ENCODE measurements at places on chromosomes 7 and 10.

DNA sequence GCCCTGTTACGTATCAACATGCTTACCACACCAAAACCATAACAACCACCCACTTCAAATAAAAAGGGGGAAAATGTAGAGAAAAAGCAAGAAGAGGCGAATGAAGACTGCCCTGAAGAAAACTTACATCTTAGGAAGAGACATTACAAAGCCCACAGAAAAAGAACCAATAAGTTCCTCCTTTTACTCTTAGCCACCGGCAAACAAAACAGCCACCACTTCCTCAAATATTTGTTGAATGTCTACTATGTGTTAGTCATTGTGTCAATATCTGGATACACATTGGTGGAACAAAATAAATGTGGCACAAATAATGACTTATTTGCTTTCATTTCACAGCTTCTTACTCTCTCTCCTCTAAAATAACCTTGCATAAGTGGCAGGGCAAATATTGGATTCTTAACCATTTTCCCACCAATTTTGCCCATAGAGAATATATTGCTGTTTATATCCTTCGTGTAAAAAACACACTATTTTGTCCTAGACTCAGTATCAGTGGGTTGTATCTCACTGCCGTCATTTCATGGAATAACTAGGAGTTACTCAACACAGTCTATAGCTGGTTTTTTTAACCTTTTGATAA, 106.8 kb downstream of the ANK3 start:
- no peaks in the 10 kb centered on the region for H3K4me1 ChIP-seq
- no peaks in the 10 kb centered on the region for H3K36me3 ChIP-seq
- H3K27me3 ChIP-seq = no peaks in the 10 kb centered on the region
- H3K27ac ChIP-seq = no peak overlapping the region
- no peak for DNase-seq

DNA sequence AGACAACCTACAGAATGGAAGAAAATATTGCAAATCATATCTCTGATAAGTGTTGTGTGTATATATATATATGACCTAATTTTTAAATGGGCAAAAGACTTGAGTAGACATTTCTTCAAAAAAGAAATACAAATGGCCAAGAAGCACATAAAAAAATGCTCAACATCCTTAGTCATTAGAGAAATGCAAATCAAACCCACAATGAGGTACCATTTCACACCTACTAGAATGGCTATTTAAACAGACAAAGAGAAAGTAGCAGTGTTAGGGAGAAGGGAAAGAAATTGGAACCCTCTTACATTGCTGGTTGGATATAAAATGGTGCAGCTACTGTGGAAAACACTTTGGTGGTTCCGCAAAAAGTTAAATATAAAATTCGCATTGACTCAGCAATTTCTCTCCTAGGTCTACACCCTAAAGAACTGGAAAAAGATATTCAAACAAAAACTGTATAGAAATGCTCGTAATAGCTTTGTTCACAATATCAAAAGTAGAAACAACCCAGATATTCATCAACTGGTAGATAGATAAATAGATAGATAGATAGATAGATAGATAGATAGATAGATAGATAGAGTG, 16.3 kb downstream of the ACSL5 start:
- no peak overlapping the region for H3K4me3 ChIP-seq
- no peaks in the 10 kb centered on the region for H3K27me3 ChIP-seq
- peaks cover 13% of the 10 kb centered on the region for H3K4me1 ChIP-seq
- no peak overlapping the region for H3K27ac ChIP-seq
- peaks cover 4% of the 10 kb centered on the region for H3K36me3 ChIP-seq

- no peak overlapping the region for H3K4me3 ChIP-seq
- DNase-seq = no peak
- no peak overlapping the region for H3K27ac ChIP-seq
- no peaks in the 10 kb centered on the region for H3K4me1 ChIP-seq
Observed at GRCh38 chr7:9023675-9024294, 590.4 kb downstream of the NXPH1 start.

GRCh38 chr7:130419658-130420057, 21.2 kb downstream of the CEP41 start:
- no peaks in the 10 kb centered on the region for H3K36me3 ChIP-seq
- H3K4me1 ChIP-seq = peaks cover 2% of the 10 kb centered on the region
- H3K4me3 ChIP-seq = no peak overlapping the region
- H3K27me3 ChIP-seq = no peaks in the 10 kb centered on the region

- H3K4me3 ChIP-seq = no peak overlapping the region
- no peaks in the 10 kb centered on the region for H3K27me3 ChIP-seq
- no peak overlapping the region for H3K27ac ChIP-seq
- DNase-seq = no peak
- peaks cover 21% of the 10 kb centered on the region for H3K4me1 ChIP-seq
Observed at GRCh38 chr7:139582671-139583155, 59.2 kb downstream of the CLEC2L start.

GRCh38 chr7:81753392-81753791, 16.5 kb downstream of the HGF start:
- DNase-seq = no peak
- no peaks in the 10 kb centered on the region for H3K27me3 ChIP-seq
- H3K27ac ChIP-seq = no peak overlapping the region
- no peaks in the 10 kb centered on the region for H3K4me1 ChIP-seq
- H3K36me3 ChIP-seq = no peaks in the 10 kb centered on the region

GRCh38 chr7:41880107-41880506, 177.2 kb upstream of the INHBA start:
- peak overlapping the region; percentile 96 for H3K27ac ChIP-seq
- H3K4me3 ChIP-seq = no peak overlapping the region
- no peak for DNase-seq

All from natural killer cell (primary cell).